Endodermal cell (in vitro differentiated cells): ENCODE measurements at places on chromosomes 3 and 15.

DNA sequence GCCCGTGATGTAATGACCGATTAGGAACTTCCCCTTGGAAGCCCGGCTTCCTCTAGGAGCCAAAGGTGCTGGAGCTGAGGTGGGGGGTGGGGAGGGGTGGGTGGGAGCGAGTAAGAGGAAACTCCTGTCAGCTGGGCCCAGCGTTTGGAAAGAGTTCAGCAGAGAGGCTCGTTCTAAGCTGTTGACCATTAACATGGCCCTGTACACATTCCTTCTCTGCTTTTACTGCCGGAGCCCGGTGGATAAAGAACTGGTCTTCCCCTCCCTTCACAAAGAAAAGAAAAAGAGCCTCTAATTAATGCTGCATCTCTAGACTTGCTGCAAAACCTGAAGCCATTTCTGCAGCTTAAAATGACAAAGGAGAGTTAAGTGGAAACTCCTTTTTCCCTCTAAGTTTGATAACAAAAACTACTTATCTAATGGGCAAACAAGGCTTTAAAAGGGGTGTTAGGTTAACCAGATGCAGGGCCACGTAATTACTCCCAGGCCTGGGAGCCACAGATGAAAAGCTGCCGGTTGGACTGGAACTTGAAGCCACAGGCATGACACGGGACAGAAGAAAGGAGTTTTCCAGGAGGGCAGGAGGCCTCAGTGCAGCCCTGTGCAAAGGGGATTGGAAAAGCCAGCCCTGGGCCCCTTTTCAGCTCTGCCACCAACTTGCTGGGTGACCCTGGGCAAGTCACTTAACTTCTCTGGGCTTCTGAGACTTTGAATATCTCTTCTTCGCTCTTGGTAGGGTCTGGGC lies 71.3 kb downstream of the SMAD6 start:
- no peak for DNase-seq

DNA sequence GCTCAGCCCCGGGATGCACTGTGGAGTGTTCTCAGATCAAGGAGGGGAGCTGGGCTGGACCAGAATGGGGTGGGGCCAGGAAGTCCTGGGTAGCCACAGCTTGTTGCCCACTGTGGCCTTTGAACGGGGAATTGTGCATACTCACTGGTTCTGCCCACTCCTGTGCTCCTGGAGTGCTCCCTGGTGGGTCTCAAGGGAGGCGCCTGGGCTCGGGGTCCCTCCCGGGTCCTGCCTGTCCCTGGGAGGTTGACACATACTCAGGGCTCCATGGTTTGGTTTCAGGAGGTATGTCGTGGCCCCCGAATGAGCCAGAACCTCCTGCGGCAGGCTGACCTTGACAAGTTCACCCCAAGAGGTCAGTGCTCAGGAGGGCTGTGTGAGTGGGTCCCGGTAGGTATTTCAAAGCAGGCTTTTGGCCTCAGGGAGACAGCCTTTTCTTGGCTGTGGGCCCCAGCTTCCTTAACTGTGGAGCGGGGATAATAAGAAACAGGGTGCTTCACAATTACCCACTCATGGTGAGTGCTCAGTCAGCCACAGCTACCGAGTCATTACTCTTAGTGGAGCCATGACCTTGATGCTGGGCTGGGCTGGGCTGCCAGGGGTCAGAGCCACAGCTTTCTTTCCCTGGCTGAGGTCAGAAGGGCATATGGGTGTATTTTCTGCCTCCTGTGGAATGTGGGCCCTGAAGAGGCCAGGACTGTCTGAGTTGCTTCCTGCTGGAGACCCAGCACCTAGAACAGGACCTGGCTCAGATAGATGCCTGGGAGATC lies 7.6 kb downstream of the DNAH1 start:
- DNase-seq = no peak

DNA sequence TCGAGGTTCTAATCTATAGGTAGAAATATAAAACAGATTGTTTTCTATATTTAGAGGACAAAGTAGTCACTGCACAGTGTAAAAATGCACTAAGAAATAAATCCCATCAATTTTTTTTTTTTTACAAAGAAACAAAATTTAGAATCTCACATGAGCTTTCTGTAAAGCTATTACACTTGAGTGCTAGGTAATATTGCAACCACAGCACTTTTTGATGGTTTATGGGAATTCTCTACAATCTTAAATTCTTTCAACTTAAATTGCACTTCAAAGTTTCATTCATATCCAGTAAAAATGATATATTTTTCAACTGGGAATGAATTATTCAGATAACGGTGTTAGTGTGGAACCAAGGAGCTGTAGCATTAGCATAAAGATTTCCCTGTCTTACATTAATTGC lies 1035.4 kb downstream of the SQOR start:
- no peak for DNase-seq

DNA sequence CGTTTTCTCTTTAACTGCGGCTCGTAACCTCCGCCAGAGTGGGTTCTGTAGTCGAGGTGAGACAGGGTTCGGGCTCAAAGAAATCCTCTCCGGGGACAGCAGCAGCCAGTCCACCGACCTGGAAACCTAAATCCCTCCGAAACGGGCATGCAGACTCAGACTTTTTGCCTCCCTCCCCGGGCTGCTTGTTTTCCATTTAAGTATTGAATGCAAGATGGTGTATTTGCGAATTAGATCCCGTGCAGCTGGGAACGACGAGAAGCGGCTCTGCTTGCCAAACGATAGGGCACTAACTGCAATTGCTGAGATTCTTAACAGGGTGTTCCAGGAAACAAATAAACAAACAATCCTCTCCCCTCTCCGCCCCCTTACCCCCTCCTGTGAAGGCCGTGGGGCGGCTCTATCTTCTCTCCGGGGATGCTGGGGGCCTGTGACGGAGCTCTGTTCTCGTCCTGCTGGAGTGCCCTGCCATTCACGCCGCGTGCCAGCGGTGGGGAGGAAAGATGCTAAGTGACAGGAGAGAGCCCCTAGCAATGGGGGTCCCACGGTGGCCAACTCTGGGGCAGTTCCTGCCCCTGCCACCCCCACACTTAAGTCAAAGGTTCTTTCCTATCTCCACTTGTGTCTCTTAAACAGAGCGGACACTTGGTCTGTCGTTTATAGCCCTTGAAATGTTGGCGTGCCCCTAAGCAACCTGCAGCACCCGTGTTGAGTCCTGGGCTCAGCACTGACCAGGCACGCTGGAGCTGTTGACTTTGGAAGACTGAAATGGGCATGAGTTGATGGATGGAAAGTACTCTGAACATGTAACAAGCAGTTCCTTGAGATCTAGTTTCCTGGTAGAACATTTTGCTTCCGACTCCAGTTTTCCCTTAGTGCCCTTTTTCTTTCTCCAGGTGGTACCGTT lies 1.3 kb upstream of the ETV5 start:
- peak; percentile 80 for DNase-seq

DNA sequence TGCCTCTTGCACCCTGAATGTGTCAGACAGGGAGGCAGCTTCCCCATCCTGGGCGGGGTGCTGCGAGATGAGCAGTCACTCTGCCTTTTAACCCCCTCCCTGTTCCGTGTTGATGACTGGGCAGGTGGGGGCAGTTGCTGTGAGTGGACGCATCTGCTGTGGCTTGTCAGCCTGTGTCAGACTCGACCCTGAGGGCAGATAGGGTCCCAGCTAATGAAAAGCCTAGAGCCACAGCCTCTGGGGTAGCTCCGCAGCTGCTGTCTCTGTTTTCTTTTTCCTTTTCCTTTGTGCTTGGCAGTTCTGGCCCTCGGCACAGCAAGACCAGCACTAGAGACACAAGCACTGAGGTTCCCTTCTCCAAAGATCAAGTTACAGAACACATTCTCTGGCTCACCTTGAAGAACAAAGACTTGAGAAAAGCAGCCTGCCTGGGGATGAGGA lies 43.0 kb upstream of the GLCE start:
- peak; percentile 82 for DNase-seq

- DNase-seq = no peak
Measured at GRCh38 chr3:88712552-88712951, 394.9 kb upstream of the EPHA3 start.

GRCh38 chr3:128994173-128994512 lies 267 bp upstream of the CFAP92 start:
- DNase-seq = no peak

DNA sequence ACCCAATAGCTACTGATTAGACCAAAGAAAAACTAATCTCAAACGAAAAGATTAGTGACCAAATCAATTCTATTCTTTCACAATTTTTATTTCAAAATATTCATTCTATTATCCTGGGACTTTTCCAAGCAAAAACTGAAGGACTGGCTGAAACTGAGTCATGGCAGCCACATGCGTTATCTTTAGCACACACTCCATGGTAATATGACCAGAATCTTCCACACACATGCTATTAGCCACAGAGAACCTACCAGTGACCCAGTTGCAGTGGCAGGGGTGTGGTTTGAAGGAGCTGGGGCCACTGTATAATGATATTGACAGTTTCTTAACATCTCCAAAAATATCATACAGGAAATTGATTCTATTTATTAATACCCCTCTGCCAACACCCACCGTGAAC lies 154.8 kb upstream of the ABI3BP start:
- no peak for DNase-seq
